ENCODE measurements at places on chromosomes 1 and 21.

DNA sequence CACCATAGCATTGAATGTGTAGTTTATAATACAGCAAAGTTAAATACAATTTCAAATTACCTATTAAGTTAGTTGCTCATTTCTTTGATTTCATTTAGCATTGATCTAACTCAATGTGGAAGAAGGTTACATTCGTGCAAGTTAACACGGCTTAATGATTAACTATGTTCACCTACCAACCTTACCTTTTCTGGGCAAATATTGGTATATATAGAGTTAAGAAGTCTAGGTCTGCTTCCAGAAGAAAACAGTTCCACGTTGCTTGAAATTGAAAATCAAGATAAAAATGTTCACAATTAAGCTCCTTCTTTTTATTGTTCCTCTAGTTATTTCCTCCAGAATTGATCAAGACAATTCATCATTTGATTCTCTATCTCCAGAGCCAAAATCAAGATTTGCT lies at the start of gene ANGPTL3:
Gene ANGPTL3, plus strand, starts transcription at position 240 of the 400 bp plus-strand sequence. Its CDS starts 47 bp downstream, at position 287.
- no peak within 1 kb of the TSS for H3K27ac ChIP-seq
- H3K36me3 ChIP-seq: no peaks in the 10 kb centered on the region
- DNase-seq: no peak
- no peak within 1 kb of the TSS for H3K4me3 ChIP-seq

GRCh38 chr1:3491291-3492246 lies 37.1 kb downstream of the ARHGEF16 start:
- peak; percentile 78 for DNase-seq
- H3K27me3 ChIP-seq: peaks cover 1% of the 10 kb centered on the region
- H3K4me1 ChIP-seq: peaks cover 4% of the 10 kb centered on the region
- no peak overlapping the region for H3K27ac ChIP-seq
- peak overlapping the region; percentile 33 for H3K4me3 ChIP-seq
- no peaks in the 10 kb centered on the region for H3K36me3 ChIP-seq

- no peaks in the 10 kb centered on the region for H3K27me3 ChIP-seq
- peaks cover 12% of the 10 kb centered on the region for H3K4me1 ChIP-seq
- H3K27ac ChIP-seq: no peak overlapping the region
- H3K36me3 ChIP-seq: no peaks in the 10 kb centered on the region
Measured at GRCh38 chr1:79042539-79042938, 36.0 kb upstream of the ADGRL4 start.

GRCh38 chr1:23664837-23665795 lies 26.5 kb upstream of the RPL11 start:
- H3K4me1 ChIP-seq: peaks cover 2% of the 10 kb centered on the region
- H3K27me3 ChIP-seq: peaks cover 2% of the 10 kb centered on the region
- no peak overlapping the region for H3K4me3 ChIP-seq
- H3K36me3 ChIP-seq: no peaks in the 10 kb centered on the region
- DNase-seq: no peak
- no peak overlapping the region for H3K27ac ChIP-seq

DNA sequence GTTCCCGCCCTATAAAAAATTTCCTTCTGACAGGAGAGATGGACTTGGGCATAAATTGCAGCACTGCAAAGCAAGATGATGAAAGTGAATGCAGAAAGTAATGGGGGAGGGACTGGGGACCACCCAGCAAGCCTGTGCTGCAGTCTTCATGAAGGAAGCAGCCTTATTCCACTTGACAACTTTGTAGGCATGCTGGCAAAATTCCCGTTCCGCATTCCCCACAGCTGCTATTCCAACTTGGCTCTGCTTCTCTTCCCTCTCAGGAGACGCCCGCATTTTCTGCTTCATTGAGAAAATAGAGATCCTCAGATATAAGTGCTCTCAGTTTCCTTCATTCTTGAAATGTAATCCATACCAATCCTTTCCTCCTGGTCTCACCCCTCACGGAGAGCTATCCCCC lies 2.4 kb downstream of the HMGB4 start:
- H3K4me3 ChIP-seq: no peak overlapping the region
- peaks cover 18% of the 10 kb centered on the region for H3K4me1 ChIP-seq
- no peak for DNase-seq
